ENCODE measurements at places on chromosomes 4 and X.

DNA sequence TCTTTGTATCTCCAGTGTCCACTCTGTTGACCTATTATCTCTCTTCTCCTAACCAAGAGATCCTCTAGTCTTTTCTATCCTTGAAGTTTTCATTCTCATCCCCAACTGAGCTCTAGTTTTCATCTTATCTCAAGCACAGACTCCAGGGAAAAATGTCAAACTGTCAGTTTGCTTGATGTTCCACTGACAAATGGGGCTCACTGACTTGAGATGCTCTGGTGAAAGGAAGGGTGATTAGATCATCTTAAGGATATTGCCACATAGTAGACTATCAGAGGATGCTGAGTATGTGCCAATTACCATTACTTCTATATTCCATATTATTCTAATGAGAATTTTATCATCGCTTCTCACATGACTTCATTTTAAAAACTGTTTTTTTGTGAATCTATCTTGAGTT, 2008.2 kb downstream of the ARAP2 start:
- DNase-seq = no peak

DNA sequence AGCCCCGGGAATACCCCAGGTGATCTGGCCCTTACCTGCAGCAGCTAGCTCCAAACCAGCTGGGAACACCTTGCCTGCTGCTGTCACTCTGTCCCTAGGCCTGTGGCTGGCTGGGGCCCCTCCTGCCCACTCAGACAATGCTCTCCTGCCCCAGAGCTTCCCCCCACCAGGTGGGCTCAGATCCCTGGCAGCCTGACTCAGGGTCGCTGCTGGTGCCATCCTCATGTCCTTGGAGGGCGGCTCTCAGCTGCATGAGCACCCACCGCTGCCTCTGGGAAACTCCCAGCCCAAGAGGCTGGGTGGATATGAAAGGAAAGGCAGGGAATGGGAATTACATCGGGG, 15.8 kb downstream of the C4orf50 start:
- DNase-seq = no peak

DNA sequence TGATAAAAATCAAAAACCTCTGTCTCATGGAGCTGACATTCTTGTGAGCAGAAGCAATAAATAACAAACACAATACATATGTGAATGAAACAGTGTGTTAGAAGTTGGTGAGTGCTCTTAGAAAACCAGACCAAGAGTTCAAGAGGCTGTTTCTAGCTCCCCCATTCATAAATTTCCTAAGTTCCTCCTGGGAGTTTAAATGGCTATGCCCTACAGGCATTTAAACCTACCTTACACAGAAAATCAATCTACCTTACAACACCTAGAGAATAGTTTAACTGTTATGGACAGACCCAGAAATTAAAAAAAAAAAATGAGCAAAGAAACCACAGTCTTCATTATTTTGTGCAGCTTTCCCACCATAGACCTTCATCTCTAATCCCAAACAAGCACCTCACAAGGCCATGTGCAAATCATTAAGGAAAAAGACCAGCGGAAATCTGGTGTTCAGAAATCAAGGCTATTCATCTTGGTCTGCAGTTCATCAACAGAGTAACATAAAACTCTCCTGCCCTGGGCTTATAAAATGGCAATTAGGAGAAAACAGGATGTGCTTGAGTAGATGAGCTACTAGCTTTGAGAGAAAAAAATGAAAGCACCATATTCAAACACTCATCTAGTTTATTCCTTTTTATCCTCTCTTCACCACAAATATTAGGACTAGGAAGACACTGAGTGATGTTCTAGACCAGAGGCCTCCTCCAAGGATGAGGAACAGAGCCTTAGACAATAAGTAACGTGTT, 147.2 kb downstream of the SHROOM3 start:
- DNase-seq = no peak

DNA sequence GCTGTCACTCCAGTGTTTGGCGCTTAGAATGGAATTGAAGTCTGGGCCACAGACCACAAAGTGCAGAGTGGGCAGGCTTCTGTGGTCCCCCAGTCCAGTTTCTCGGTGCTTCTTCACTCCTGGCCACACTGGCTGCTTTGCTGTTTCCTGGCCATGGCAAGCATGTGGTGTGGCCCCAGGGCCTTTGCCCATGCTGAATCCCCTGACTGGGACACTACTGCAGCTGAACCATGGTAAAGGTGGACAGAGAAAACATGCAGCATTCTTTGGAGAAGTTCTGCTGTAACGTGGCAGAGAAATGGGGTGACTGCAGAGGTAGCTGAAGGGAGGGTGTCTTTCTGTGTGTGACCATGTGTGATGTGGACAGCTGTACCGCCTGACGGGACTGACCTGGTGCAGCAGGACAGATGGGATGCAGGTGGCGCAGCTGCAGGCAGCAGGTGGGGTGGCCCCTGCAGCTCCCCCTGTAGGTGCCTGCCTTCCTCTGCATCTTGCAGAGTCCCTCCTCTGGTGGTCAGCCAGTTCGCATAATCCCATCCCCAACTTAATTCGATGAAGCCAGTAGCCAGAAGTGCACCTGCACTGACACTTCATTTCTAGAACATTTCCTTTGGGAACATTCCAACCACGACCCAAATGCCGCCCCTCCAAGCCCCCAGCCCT, 13.2 kb upstream of the S100P start:
- DNase-seq = no peak

DNA sequence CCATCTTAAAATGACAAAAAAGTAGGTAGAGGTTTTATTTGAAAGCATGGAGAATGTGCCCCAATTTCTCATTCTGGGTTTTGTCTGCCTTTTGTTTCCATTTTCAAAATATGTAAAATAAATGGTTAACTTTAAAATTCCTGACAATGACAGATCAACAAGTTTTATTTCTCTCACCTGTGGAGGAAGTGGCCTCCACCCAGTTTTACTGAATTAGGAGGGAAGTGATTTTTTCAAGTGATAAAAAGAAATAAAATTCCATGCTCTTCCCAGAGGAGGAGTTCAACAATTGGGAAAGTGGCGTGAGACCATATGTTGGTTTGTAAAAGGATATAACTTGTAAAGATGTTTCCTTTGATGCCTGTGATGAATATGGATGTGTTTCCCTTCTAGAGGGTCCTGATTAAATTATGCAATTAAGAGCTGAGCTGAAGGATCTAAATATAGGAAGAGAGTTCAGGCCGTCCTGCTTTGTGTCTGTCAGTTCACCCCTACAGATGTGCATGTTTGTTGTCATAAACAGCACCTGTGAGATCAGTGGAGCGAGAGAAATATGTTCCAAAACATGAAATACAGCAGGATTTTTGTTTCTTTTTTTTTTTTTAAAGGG, 19.5 kb downstream of the SMAD1 start:
- DNase-seq = no peak

GRCh38 chrX:144896323-144896722, 351.0 kb upstream of the SPANXN1 start:
- DNase-seq = no peak

GRCh38 chrX:50093625-50094024, 107.2 kb downstream of the AKAP4 start:
- DNase-seq = no peak

GRCh38 chrX:69257499-69258127, 92.4 kb upstream of the PJA1 start:
- no peak for DNase-seq

DNA sequence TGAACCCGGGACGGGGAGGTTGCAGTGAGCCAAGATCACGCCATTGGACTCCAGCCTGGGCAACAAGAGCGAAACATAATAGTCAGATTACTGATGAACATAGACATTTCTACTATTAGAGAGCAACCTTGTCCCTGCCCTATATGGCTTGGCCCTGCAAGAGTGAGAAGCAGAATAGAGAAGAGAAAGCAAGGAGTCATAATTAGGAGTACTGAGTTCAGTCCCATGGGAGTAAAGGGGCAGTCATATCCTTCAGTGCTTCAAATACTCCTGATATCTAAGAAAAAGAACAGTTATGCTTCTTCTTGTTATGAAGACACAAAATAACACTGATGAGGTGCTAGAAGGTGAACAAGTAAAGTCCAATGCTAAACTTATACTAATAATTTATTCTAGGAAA, 33.8 kb downstream of the CLDN2 start:
- DNase-seq = no peak

GRCh38 chr4:55947254-55947882, 1.4 kb upstream of the CEP135 start:
- DNase-seq = no peak

- no peak for DNase-seq
These were observed 189.9 kb upstream of the NWD2 start for GRCh38 chr4:37054531-37055077.

DNA sequence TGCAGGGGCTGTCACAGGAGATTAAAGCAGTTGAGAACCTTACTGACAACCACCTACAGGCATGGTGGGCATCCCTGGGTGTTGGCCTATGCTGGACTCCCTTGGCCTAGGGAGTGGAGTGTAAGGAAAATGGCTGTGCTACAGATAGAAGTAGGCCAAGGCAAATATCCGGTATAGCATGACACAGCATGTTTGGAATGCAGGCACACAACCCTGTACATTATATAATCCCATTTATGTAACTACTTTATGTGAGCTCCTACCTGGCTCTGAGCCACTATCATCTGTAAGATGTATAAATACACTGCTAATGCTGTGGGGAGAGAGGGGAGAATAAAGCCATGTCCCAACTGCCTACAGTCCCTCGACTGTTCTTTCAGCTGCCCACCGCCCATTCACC, 38.7 kb upstream of the KCTD8 start:
- DNase-seq = no peak
